ENCODE measurements at places on chromosomes 5 and 9.

DNA sequence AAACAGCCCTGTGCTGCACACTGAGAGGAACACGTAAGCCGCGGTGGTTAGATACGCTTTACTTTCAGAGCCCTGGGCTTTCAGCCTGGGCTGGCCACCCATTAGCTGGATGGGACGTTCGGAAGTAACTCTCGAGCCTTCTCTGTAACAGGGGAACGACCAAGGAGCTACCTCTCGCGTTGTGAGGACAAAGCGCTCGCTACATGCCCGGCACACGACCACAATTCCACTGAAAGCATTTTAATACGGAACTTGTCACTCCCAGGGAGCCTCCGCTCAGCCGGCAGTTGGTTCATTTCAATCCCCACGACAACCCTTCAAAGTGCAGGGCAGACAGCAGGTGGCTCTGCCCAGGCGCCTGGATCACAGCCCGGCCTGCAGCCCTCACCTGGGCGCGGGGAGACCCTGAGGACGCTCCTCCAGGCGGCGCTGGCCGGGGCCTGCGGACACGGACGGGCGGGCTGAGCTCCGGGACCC is 368 bp downstream of the SURF1 start:
- DNase-seq = no peak

GRCh38 chr9:98607787-98608186 is 100.9 kb downstream of the GABBR2 start:
- DNase-seq = no peak

GRCh38 chr9:120944948-120945347 is 18.4 kb upstream of the TRAF1 start:
- no peak for DNase-seq

- no peak for DNase-seq
These were observed 23.3 kb upstream of the ACO1 start for GRCh38 chr9:32360983-32361673.

DNA sequence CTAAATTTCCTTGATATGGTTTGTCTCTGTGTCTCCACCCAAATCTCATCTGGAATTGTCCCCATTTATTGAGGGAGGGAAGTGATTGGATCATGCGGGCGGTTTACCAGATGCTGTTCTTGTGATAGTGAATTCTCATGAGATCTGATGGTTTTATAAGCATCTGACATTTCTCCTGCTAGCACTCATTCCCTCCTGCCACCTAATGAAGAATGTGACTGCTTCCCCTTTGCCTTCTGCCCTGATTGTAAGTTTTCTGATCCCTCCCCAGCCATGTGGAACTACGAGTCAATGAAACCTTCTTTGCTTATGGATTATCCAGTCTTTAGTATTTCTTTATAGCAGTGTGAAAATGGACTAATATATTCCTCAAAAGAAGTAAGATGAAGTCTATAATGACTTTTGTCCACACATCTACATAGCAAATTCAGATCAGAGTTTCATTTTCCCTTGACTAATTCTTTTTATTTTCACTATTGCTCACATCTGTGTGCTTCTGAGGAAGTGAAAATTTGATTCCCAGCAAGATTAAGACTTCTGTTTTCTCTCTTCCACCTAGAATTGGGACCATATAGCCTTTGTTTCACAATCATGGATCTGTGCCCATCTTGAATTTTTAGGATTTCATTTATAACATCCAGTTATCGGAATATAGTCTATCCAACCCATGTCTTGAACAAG is 393.5 kb downstream of the DMAC1 start:
- no peak for DNase-seq

GRCh38 chr9:3507395-3508077 is 18.3 kb downstream of the RFX3 start:
- no peak for DNase-seq

DNA sequence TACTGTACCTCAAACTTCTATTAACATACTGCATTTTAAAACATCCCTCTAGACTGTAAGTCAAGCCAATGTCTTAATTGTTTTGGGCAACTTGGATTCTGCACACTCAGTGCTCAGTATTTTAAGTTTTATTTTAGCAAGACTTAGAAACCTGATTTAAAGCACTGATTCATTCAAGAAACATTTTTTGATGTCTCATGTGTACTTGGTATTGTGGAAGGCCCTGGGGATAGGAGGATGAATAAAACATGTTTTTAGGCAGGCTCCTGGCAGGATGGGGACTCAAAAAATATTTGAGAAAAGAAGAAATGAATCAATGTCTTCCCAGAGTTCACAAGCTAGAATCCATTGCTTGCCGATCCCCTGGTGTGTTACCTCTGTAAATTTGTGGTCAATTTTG is 334.0 kb upstream of the PUM3 start:
- DNase-seq = no peak

- no peak for DNase-seq
These were observed 68.5 kb upstream of the MELK start for GRCh38 chr9:36504156-36504555.

- no peak for DNase-seq
These were observed 43.5 kb downstream of the COL23A1 start for GRCh38 chr5:178546675-178547033.

DNA sequence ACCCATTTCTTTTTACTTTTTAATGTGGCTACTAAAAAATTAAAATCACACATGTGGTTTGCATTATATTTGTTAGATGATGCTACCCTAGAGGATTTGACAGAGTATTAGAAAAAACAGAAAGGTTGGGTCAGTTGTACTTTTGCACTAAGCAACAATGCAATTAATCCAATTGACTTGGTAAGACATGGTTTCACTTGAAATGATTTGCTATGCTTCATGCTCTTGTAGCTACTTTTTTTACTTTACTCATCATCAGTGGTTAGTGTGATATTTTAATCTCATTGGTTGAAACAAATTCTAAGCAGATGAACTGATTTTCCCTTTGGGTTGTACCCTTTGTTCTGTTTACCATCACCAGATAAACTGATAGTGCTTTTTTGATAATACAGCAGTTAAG is 39.4 kb downstream of the HMHB1 start:
- no peak for DNase-seq

- DNase-seq = no peak
These were observed 97.1 kb downstream of the DTWD2 start for GRCh38 chr5:118891252-118891651.

DNA sequence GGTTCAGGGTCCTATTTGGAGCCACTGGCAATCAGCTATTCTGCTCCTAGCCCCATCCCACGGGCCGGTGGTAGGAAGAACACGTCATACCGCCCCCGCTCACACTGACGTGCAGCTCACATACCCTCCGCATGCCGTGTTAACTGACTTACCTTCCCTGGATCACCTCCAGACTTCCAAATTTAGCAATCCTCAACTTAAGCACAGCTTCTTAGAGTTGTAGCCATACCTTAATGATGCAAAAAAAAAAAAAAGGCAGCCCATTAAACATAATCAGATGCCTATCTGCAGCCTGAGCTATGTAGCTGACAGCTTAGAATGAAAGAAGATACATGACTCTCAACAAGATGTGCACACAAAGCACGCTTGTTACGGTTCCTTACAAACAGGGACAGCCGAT is 93.0 kb downstream of the IRX2 start:
- DNase-seq = no peak

DNA sequence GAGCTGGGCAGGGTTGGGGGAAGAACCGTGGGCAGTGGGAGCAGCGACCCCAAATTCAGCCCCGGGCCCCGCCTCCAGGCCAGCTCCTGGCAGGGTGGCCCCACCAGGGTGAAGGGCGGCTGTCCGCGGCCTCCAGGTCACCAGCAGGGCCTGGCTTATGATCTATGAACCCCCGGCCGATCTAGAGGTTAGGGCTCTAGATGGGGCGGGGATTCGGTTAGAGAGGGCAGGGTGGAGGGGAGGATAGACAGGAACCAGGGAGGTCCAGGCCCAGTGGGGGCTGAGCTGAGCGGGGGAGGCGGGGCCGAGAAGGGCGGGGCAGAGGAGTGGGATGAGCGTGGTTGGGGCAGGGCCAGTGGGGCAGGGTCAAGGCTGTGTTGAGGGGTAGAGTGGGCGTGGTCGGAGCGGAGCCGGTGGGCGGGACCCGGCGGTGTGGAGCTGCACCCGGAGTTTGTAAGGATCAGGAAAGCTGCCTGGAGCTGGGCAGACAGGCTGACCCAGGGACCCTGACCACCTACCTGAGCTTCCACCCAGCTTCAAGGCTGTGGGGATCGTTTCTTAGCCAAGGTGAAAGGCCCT is 29.3 kb upstream of the OBP2B start:
- no peak for DNase-seq

DNA sequence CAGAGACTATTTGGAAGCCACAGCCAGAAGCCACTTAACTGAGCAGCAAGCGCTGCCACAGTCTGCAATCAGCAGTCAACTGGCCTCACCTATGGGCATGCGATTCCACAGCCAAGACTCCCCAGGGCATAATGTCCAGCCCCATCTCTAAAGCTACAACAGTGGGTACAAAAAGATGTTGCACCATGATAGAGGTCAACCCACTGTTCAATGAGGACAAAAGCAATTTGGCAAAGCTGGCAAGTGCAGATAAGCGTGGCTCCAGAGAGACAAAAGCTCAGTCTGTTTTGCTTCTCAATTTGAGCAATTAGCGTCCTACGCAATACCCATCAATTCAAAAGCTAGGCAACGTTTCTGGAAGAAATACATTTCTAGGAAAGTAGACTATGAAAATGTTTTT is 3.2 kb downstream of the TAS2R1 start:
- no peak for DNase-seq

- no peak for DNase-seq
These were observed 56.8 kb upstream of the XPA start for GRCh38 chr9:97753975-97754374.

GRCh38 chr9:15485836-15486666 is 24.7 kb downstream of the PSIP1 start:
- no peak for DNase-seq

All from vagina (tissue), 2 donors.